ENCODE measurements at places on chromosomes 6 and 20.

DNA sequence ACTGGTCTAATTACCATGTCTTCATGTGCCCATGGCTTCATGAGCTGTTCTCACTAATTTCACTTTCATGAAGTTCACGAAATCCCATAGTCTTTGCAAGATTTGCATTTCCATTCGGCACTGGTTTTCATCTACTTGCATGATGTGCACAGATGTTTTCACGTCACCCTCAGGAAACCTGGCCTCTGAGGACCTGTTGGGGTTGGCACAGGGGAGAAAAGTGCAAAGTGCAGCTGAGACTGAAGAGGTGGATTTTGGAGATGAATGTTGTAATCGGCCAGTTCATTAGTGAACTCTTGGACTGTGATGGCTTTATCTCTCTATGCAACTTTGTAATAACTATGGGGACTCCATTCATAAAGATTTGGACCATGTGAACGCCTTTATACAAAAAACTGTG lies 80.2 kb upstream of the SULF2 start:
- DNase-seq, result no peak

DNA sequence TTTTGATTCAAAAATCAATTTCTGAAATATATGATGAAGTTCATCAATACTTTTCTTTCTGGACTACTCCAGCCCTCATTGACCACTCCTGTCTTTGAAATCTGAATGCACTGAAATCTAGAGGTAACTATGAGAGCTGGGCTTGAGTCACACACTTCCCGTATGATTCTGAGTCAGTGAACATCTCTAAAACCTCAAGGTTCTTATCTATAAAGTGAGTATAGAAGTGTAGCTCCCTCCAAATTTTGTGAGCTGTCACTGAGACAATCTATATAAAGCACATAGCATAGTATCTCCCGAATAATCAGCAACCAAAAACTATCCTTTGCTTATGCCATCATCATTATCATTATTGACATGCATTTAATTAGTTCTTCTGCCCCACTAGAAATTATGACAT lies 182.4 kb downstream of the TSHZ2 start:
- DNase-seq, result no peak

- no peak for DNase-seq
These were observed 28.8 kb downstream of the FAM229B start for GRCh38 chr6:112116221-112116620.

- DNase-seq, result no peak
These were observed 89.0 kb downstream of the IPCEF1 start for GRCh38 chr6:154267508-154268106.

- DNase-seq, result no peak
These were observed 210.2 kb upstream of the ECI2 start for GRCh38 chr6:4345543-4345942.

- no peak for DNase-seq
These were observed 49.0 kb upstream of the ASF1A start for GRCh38 chr6:118844915-118845314.

DNA sequence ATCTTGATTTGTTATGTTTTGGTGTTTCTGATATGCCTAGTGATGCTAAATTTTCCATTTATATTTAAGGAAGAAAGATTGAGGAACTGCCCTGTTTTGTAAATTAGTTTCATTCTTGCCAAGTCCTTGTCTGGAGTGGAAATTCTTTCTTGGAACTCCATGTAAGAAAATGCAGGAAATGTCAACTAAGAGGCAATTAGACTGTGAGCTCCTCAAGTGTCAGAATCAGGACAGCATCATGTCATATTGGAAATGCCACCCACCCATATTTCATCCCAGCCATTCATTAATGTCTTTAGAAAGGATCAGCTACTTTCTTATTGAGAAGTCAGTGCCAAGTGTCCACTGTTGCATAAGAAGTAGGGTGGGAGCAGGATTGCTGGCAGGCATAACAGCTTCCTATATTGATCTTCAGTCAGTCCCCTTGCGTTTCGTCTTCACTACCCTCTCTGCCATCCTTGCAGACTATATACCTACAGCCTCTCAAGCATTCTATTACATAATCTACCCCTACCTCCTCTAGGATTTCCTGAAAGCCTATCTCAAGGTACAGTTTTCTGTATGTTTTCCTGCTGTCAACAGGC lies 42.4 kb downstream of the HAO1 start:
- DNase-seq, result no peak

GRCh38 chr6:112257178-112257855 lies 3.0 kb upstream of the LAMA4 start:
- no peak for DNase-seq

DNA sequence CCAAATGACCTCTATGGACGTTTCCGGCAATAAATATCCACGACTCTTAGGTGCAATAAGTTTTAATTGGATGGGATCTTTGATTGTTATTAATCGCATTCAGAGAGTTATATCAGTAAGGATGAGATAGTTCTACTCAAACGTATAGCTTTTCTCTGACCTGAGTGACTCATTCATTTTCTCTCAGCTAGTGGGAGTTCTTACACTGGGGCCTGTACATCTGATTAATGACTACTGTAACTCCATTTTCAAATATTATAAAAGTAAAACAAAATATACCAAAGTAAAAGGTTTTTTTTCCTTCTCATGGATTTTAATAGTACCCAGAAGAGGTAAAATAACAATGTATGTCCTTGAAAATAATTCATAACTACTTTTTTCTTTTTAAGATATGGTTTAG lies 41.1 kb upstream of the SAMD5 start:
- no peak for DNase-seq

DNA sequence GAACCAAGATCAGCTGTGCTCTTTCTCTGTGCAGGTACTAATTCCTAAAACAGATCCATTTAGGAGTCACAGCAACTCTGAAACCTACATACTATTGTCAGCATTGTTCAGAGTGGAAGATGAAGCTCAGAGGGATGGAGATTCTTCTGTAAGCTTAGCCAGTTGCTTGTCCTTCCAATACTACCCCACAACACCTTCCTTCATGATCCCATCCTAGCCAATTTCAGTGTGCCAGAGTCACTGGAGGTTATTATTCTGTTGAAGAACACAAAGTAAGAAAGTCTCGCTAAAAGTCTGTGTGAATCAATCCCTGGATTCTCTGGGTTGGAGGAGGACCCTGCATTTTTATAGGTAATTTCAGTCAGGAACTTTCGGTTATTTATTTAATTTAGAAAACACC lies 2.3 kb downstream of the POPDC3 start:
- DNase-seq, result no peak

DNA sequence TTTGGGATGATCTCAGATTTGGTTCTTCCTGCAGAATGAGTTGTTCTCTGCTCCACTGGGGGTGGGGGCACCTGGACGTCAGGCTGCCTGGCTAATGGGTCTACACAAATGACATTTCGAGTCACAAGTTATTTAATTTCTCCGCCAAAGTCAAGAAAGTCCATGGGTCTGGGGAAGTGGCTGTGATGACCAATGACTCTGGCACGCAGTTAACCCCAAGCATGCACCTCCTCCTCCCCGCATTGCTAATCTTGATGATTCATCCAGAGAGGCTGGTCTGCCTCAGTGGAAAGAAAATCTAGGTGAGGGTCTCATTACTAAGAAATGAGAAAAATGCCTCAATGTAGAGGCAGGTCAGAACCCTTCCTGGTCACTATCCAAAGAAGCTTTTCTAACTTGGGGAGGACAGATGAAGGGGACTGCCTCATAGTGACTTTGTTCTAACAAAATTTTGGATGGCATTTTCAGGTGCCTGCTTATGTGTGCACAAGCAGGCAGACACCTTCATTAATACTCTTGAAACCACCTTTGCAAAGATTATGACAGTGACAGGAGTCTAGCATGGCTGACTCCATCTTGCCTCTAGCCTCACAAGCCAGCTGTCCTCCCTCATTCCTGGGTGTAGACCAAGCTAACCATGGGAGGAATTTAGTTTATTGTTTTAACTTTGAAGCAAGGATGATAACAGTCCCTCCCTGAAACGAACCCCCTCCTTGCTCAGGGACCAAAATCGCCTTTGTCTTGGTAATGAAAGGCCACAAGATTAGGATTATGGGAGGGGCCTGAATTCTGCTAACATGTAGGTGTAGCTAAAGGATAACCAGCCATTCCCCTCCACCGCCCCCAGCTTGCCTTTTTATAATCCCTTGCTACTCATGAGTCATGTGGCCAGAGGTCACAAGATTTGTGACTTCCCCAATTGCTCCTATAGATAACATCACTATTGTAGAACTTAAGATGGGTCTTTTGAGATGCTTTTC lies 98.6 kb upstream of the MRPS10 start:
- no peak for DNase-seq

- no peak for DNase-seq
These were observed 48.2 kb downstream of the GMDS start for GRCh38 chr6:2197177-2197671.

GRCh38 chr6:158164579-158165170 lies 3.4 kb downstream of the SERAC1 start:
- no peak for DNase-seq

- no peak for DNase-seq
These were observed 8.9 kb upstream of the IGF2R start for GRCh38 chr6:159959976-159960384.

GRCh38 chr6:33952016-33952415 lies 148.2 kb upstream of the MLN start:
- DNase-seq, result no peak

DNA sequence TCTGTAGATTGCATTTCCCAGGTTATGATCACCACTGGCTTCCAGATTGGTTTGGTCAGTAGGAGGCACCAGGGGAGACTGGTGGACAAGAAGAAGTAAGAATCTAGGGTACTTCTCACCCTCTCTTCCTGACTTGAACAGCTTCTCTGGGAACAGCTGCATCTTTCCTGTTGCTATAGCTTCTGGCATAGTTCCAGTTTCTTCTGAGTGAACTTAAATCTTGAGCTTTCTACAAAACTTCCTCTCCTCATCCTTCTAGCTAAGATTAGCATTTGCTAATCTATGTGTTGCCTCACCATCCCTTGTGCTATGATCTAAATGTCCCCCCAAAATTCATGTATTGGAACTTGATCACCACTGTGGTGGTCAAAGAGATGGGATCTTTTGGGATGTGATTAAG lies 724.6 kb downstream of the UTRN start:
- no peak for DNase-seq

GRCh38 chr6:63985223-63985622 lies 349.6 kb downstream of the PHF3 start:
- DNase-seq, result no peak

DNA sequence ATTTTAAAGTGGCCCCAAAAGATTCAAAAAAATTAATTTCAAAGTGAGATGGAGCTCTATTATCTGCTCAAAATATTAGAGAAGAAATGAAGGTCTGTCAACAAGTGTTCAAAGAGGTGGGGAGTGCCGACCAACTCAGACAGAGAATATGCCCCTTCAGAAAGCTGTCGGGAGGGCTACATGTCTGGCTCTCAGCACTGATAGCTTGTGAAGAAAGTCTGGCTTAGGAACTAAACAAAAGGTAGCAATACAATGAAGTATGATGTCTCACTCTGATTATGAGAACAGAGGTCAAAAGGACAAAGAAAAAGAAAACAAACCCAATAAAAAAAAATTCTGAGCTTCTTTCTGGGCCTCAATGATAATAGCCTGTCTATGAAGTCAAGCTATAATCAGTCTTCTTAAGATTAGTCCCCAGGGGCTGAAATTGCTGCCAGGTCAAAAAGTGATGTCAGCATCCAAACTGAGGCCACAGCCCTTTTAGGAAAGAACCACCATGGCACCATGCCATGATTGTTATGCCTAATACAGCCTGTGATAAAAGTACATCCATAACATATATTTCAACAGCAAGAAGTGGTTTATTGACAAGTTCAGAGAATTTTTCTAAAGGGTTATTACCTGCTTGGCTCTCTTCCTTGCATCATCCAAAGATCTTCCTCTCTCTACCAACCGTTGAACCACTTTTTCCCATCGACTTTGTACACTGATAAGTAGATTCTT lies 150.9 kb downstream of the DST start:
- no peak for DNase-seq

- DNase-seq, result no peak
These were observed at the start of gene TNNC2 for GRCh38 chr20:45827030-45827652. Gene TNNC2, minus strand, starts transcription at chr20:45827312. Its CDS starts 64 bp downstream, at chr20:45827248.
